ENCODE measurements at places on chromosomes 5 and 9.

DNA sequence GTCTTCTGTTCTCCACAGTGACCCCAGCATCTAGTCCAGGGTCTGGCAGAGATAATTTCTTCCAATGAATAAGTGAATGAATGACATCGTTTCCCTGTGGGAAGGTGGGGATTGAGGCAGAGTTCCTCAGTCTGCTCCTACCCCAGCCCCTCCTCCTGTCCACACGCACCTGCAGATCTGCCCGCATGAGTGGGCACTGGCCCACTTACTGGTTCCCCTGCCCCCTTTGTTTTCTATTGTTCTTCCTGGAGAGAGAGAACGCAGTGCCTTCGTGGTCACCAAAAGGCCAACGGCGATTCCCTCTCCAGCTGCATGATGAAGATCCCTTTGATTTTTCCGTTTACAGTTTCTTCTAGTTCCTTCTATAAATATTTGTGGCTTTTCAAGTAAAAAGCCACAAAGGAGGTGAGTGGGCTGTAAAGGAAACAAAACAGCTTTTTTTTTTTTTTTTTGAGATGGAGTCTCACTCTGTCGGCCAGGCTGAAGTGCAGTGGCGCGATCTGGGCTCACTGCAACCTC is 5.8 kb upstream of the FPGS start:
- no peak for DNase-seq

DNA sequence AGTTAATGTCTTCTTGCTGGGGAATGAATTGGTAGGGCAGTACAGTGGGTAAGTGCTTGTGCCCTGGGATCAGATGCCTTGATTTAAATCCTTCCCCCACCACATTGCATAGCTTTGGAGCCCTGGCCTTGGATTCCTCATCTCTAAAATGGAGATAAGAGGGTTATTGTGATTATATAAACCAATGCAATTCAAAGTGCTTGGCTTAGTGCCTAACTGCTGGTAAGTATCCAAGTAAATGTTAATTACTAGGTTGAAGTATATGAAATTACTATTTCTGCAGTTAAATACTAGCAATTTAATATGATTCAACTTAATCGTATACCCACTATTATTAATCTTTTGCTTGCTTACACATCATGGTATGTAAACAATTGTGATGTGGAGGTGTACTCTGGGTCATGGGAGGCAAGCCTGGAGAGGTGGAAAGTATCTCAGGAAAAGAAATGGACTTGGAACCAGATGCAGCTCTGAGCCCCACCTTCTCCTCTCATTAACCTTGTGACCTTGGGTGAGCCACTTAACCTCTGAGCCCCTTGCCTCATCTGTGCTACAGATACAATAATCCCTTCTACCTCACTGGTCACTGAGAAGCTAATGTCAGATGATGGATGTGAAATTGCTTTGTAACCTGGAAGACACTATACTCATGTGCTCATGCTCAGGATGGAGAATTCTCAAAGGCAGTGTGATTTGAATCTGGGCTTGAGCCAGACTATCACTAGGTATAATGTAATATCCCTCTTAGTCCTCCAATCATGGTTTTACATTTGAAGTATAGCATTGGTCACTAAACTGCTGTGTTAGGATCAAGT is 23.8 kb downstream of the NEUROG1 start:
- DNase-seq, result no peak

GRCh38 chr9:14888875-14889274 is 21.4 kb downstream of the FREM1 start:
- no peak for DNase-seq

- no peak for DNase-seq
Observed at GRCh38 chr9:90124961-90125360, 517.7 kb downstream of the DIRAS2 start.

- DNase-seq, result no peak
Observed at GRCh38 chr5:102523541-102524175, 24.9 kb upstream of the SLCO6A1 start.

DNA sequence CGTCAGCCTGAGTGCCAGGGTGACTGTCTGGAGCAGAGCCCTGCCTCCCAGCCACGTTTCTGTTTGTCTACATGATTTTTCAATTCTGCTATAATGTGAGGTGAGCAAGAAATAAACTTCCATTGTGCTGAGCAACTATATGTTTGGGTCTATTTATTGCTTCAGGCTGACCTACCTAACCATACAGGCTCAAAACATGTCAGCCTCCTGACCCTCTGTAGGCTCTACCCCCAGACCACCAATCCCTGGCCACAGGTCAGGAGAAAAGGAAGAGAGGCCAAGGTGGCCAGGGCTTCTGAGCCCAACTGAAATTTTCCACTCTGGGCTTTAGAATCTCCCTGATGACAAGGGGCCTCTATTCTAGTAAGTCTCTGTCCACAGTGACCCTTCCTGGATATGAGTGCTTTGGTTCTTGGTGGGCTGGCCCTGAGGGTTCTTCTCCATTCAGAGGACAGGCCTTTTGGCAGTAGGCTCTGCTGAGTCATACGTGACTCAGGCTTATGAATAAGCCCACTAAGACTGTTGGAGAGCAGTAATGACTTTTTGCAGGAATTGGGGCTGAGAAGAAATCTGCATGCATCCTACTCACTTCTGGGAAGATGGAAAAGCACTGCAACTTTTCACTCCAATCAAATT is 117.2 kb upstream of the TBCA start:
- DNase-seq, result no peak

DNA sequence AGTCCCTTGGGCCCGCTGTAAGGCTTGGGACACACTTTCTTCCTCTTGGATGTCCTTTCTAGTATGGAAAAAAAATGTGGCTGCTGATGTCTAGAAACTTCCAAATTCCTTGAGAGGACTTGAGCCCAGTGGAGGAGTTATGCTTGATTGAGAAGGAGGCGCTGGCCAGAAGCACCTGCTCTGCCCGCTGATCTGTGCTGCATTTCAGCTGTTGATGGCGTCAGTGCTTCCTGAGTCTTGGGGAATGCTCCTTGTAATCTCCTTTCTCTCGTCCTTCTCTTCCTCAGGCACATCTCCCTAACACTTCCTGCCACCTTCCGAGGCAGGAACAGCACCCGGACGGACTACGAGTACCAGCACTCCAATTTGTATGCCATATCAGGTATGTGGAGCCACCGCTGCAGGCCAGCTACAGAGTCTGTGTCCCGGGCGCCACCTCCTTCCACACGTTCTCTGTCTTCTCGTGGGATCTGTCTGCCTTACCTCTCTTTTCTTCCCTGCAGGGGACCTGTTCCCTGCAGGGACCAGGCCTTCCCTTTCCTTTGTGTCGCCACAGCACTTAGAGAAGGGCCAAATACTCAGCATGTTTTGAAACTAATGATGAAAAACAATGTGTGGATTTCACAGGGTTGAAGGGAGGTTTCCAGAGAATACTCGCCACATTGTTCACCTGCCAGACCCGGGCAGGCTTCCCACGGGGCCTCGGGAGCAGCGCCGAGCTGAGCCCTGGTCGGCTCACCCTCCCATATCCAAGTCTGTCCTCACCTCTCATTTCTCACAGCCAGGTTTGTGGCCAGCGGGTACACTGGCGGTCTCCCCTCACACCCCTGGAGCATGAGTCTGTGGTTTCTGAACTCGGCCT is 95.2 kb downstream of the MVB12B start:
- DNase-seq, result no peak

- no peak for DNase-seq
Observed at GRCh38 chr5:73437777-73438644, 10.6 kb downstream of the FOXD1 start.

GRCh38 chr9:68462105-68462775 is 78.4 kb downstream of the TMEM252 start:
- DNase-seq, result no peak

DNA sequence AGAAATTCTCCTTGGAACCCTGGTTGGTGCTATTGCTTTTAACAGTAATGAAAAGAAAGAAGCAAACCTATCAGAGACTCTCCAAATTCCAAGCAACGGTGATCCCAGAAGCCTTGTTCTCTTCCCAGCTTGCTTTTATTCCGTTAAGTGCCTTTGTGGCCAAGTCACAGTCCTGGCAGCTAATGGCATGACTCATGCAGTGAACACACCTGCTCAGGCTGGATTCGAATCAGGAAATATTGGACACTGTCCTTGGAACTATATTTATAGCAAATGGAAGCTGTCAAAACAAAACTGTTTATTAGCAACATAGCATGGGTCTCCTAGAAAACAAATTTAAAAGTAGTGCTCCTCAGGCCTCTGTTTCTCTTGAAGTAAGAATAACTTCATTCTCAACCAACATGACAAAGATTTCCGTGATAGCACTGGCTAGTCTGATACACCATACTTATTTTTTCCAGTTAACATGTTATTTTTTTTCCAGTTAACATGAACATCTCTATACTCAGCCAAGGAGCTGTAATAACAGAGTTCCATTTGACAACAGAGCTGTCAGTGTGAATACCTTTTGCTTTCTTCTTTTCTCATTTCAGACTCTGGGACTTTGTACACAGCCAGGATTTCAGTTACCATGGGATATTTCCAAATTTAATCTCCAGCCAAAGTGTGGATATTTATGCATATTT is 502.4 kb downstream of the GADD45G start:
- no peak for DNase-seq

Measured in Right ventricle myocardium inferior (tissue), 1 donor.